Chondrocyte (in vitro differentiated cells): ENCODE measurements at places on chromosomes 7 and 10. TPM values are rescaled to one million over a fixed set of nuclear protein-coding genes. Genes with fewer than 3 reads are reported as not detected.

DNA sequence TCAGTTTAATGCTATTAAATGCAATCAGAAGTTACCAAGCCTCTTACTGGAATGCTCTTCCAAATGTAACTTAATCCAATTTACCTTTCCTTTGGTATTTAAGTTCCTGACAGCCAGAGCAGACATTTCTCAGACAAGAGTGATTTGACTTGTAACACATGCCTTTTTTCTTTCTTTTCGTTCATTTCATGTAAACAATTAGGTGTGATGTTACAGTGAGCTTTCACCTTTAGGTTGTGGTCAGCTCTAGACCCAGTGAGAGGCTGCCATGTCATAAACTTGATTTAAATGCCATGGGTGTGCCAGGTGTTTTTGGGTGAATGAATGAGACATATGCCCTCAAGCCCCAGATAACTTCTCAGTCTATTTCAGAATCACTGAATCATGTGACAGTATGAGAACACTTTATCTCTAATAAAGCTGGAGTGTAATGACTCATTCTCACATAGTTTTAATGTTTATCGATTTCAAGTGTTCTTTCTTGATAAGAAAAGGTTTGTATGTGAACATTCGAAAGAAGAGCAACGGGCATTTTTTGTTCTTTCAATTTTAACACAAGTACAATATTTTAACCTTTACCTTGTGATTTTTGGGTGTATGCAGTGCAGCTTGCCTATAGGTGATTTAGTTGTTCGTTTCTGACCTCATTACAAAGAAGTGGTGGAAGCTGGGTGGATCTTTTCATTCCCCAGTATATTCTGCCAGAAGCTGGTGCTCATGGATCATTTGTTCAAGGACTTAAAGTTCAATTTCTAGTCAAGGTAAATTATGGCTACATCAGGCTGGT is 61.5 kb downstream of the CHN2 start:
- peaks cover 9% of the 10 kb centered on the region for H3K4me1 ChIP-seq
- no peaks in the 10 kb centered on the region for H3K27me3 ChIP-seq
- H3K36me3 ChIP-seq = no peaks in the 10 kb centered on the region

DNA sequence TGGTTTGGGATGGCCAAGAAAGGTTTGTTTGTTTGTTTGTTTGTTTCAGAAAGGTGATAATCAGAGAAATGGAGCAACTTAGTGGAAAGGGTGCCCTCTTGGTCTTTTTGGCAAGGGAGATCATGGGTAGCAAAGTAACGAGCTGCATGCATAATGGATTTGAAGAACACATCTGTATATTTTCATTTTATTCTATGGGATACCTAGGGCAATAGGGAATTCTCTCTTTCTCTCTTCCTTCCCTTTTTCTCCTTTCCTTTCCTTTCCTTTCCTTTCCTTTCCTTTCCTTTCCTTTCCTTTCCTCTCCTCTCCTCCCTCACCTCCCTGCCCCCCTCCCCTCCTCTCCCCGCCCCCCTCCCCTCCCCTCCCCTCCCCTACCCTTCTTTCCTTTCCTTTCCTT is 492.1 kb downstream of the NEBL start:
- no peak overlapping the region for H3K27ac ChIP-seq
- DNase-seq = no peak

GRCh38 chr10:60236869-60237524 is 152.7 kb downstream of the ANK3 start:
- H3K27ac ChIP-seq = no peak overlapping the region
- H3K4me3 ChIP-seq = no peak overlapping the region
- H3K27me3 ChIP-seq = no peaks in the 10 kb centered on the region
- peaks cover 4% of the 10 kb centered on the region for H3K36me3 ChIP-seq
- no peak for DNase-seq

DNA sequence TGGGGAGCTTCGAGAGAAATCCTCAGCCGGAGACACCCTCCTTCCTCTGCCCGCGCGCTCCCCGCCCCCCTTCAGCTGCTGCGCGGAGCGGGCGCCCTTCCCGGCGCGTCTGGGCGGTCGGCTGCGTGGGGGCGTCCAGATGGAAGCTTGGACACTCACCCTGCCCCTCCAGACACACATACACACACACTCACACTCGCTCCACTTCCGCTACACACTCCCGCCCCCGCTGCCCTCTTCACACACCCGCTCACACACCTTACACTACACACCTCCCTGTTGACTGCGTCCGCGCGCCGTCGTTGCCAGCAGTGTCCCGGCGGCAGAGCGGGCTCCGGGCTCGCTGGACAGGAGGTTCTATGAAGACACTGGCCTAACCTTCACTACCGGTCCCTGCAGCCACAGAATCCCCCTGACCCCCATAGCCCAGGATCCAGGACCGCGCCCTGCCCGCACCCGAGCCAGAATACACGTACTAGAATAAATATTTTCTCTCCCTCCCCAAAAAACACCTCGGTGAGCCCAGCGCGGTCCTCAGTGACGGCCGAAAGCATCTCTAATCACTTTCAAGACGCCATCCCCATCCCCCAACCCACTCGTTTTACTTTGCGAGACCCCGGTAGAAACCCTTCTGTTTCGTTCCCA is 1.1 kb upstream of the EGR2 start:
- H3K27ac ChIP-seq = peak overlapping the region; percentile 97
- peak overlapping the region; percentile 96 for H3K4me3 ChIP-seq
- H3K4me1 ChIP-seq = peaks cover 51% of the 10 kb centered on the region
- no peaks in the 10 kb centered on the region for H3K27me3 ChIP-seq

DNA sequence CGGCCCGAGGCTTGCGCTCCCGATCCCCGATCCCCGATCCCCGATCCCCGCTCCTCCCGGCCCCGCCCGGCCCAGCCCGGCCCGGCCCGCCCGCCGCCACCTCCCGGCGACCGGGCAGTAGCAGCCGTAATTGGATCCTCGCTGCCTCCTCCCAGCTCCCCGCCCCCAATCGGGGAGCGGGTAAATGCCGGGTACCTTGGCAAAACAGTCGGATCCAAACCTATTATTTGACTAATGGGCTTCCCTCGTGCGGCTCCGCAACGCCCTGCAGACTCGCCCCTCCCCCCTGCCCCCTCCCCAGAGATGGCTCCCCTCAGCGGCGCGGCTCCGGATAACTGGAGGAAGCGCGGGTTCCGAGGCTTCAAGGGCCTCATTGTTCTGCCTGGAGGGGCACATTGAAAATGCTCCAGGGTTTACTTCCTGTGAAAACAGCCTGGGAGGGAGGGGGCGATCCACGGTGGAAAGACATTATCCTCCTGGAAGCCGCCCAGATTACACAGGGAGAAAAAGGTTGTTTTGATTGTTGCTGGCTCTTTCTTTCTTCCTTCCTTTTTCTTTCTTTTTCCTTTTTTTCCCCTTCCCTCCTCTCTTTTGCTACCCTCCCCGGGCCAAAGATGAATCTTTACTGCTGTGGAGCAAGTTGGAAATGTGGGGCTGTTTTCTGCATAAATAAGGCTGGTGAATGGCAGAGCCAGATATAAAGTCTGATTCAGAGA is 94.7 kb upstream of the ZMIZ1 start:
- H3K27ac ChIP-seq = peak overlapping the region; percentile 100
- no peaks in the 10 kb centered on the region for H3K27me3 ChIP-seq
- H3K36me3 ChIP-seq = no peaks in the 10 kb centered on the region
- peaks cover 58% of the 10 kb centered on the region for H3K4me1 ChIP-seq
- no peak for DNase-seq

The TAS2R5 gene
- 0.62 to 1.5 TPM (median 0.72 TPM) in 3 replicates for total RNA-seq

The LRGUK gene
- 0.10 to 0.70 TPM (median 0.20 TPM) in 3 replicates for total RNA-seq

The MPP7 gene
- 20.1 to 21.7 TPM (median 21.0 TPM) in 3 replicates for total RNA-seq
